Bronchial smooth muscle cell (primary cell): ENCODE measurements at places on chromosomes 5 and 9. TPM values are rescaled to one million over a fixed set of nuclear protein-coding genes. Genes with fewer than 3 reads are reported as not detected.

The ZNF354B gene
- 7.7 TPM in 2 replicates for total RNA-seq

The IQGAP2 gene
- total RNA-seq, result 1.1 and 2.1 TPM in 2 replicates

The DCTN3 gene
- 160 and 173 TPM in 2 replicates for total RNA-seq

The PRDM9 gene
- not detected in 2 replicates for total RNA-seq

The RLN1 gene
- total RNA-seq, result not detected in 2 replicates
